ENCODE measurements at places on chromosomes 3 and 15.

DNA sequence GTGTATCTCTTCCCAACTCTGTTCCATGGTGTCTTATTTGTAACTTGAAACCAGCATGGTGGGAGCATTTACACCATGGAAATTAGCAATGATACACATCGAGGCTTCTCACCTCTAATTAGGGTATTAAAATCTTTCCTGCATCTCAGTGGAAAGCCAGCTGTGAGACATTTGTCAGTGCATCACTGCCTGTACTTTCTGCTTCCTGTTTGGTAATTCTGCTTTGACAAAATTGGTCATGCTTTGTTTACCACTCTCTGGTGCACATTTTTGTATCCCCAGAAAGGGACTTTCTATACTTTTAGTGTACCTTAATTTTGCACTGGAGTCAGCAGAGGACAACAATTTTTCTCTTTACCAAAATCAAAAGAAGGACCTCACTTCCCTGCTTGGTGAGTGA, 402.1 kb downstream of the PDCD6IP start:
- DNase-seq, result peak; percentile 22

DNA sequence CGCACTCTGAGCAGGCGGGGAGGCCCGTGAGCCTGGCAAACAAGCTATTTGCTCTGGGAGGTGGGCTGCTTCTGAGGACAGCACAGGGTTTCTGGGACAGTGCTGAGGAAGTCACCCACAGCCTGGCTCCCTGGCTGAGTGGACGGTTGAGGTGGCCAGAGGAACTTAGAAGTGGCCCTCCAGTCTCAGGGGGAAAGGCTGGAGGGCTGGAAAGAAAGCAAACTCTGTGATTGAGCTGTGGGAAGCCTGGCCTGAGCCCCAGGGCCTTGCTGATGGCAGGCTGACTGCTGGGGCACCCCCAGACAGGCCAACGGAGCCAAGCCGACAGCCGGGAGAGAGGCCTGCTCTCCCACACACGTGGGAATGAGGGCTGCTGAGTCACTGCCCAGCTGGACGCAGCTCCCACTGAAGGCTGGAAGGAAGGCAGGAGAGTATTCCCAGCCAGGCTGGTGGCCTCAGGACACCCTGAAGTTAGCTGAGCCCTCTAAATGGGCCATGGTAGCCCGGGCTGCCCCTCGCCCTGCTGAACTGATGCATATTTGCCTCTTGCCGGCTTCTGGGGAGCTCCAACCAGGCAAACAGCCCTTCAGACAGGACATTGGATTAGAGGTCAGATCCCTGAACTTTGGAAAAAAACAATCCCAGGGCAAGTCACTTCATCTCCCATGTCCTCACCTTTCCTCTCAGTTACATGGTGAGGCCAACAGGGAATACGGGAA, 98.0 kb upstream of the TLE3 start:
- peak; percentile 50 for DNase-seq

- no peak for DNase-seq
These were observed 222.8 kb downstream of the FOXP1 start for GRCh38 chr3:71360764-71361163.

GRCh38 chr15:37135225-37135624, 34.9 kb upstream of the MEIS2 start:
- DNase-seq, result peak; percentile 71

GRCh38 chr3:112101916-112102315, 15.7 kb downstream of the C3orf52 start:
- DNase-seq, result no peak

GRCh38 chr3:155111971-155112370, 31.9 kb downstream of the MME start:
- DNase-seq, result no peak

DNA sequence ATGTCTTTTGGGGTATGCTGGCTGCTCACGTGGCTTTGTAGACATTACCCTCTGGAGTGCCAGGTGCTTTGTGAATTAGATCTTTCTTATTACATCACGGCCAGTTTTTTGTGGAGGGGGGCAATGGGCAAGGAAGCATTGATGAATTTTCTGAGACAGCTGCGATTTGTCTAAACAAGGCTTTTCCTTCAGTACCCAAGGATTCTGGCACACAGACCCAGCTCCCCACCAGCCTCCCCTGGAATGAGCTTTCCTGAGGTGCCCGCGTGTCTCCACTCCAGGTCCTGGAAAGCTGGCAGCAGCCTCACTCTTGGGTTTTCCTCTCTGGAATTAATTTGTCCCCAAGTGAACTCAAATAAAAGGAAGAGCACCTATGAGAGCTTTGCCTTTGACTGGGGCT, 157.6 kb upstream of the CTDSPL start:
- DNase-seq, result no peak

GRCh38 chr3:33426068-33426467, 14.1 kb downstream of the UBP1 start:
- DNase-seq, result no peak

GRCh38 chr15:100373942-100374341, 32.2 kb upstream of the ADAMTS17 start:
- no peak for DNase-seq

DNA sequence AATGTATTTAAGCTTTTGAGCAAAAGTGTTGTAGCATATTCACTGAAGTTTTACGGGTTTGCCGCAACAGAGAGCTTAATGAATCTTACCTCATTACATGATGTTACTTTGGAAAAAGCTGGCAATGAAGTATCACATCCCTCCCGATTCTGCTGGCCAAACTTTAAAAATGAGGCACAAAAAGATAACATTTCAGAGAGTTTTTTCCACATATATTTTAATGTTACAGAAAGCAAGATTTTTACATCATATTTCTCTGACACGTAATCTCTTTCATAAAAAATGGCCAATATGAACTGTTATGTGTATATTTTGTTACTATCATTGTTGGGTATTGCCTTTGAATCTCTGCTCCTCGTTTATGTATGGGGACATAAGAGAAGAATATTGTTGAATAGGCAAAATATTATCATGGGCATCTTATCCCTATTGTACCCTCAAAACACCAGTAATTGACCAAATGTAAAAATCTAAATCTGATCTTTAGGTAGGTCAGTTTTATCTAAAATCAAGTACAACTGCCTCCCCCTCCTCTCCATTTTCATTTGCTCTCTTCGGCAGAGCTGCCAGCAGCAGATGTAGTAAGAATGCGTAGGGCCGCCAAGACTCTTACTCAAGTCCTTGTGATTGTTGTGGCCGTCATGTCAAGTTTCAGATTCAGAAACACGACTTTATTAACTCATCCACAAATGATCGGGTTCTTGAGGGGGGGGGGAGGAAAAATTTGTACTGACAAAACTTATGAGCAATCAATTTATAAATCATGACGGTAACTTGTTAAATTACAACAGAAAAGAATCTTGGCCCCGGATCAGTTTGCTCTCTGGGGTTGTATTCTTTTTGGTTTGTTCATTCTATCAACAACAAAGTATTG, 106.7 kb upstream of the THRB start:
- no peak for DNase-seq

DNA sequence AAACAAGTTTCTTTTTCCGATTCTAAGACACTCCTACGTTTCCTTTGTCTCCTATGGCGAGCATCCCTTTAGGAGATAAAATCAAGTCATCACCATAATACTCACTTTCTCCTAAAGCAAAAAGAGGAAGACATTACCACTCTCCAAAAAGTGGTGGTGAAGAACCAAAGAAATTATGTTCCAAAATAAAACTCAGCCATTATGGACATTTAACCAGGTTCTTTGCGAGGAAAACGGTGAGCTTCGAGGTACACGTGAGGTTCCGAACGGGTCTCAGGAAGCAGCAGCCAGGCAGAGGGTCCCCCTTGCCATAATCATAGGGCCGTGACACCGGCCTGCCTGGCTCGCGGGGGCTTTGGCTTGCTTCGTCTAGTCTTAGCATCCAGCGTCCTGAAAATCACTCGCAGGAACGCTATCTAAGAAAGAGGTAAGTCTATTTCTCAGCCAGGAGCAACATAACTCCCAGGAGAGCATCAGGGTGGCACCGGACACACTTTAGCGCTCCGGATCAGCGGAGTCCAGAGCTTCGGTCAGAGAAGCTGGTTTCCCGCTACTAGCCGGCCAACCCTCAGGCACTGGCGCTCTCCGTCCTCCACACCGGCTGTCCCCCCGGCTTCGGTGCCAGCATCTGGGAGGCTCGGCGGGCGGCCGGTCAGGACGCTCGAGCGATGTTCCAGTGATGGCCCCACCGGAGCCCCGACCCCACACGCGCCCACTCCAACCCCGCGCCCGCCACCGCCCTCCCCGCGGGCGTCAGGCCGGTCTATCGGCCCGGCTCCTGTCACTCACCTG, 581 bp downstream of the IP6K1 start:
- peak; percentile 38 for DNase-seq

GRCh38 chr15:72306211-72306785, 13.7 kb downstream of the CELF6 start:
- DNase-seq, result peak; percentile 10

DNA sequence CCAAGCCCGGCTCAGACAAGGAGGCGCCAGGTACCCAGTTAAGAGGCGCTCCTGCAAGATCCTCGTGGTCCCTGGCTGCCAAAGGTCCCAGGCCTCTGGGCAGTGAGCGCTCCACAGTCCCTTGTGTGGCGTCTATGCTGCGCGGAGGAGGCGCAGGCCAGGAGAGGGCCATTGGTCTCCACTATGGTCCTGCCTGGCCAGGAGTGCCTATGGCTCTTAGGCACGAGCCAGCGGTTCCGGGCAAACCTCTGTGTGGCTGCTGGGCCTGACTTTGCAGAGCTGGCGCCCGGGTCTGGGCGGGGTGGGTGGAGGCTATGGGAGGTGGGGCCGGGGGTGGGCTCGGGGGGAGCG, 660 bp upstream of the ADAMTSL3 start:
- DNase-seq, result no peak

GRCh38 chr15:66875588-66876420, 173.8 kb downstream of the SMAD6 start:
- DNase-seq, result no peak

GRCh38 chr3:125005222-125005621, 50.6 kb downstream of the HEG1 start:
- no peak for DNase-seq

- no peak for DNase-seq
These were observed 69.8 kb downstream of the PLCH1 start for GRCh38 chr3:155675094-155675493.

GRCh38 chr3:3927965-3928364, 128.7 kb downstream of the LRRN1 start:
- DNase-seq, result no peak

DNA sequence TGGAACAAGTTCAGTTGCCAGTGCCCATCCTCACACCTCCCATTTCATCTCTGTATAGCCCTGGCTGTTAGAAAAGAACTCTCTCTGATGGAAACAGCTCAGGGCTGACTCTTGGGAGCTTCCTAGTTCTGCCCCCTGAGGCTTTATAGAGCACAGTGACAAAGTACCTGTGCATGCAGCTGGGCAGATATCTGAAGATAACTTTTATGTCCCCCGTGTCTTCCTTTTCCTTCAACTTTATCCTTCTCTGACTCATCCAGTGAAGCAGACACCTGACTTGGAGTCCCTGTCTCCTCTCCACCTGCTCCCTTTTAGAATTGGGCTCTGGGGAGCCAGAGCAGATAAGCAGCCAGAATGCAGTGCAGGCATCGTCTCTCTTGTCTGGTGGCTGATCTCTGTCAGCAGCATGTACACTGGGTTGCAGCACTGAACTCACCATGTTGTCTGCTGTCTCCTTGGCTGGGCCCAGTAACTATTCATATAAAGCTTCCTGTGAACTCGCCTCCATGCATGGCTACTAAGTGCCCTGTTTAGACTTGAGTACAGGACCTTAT, 53.9 kb upstream of the PLXNA1 start:
- no peak for DNase-seq

- DNase-seq, result no peak
These were observed 260.6 kb upstream of the MME start for GRCh38 chr3:154819491-154819890.

DNA sequence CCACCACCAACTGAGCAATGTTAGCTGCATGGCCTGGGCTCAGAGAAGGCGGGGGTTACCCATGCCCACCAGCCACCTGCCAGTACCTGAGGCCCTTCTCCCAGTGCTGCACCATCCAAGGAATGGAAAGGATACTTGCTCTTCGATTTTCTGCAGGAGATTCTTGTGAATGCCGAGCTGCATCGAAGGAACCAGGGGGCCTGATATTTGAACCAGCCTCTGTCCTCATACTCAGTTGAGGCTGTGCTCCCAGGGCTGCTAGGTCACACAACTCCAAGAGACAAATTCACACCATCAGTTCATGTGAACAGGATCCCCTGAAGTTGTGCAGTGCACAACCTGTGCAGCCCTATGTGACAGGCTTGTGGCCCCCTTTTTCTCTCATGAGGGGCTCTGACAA, 18.0 kb downstream of the PLA2G4F start:
- no peak for DNase-seq

DNA sequence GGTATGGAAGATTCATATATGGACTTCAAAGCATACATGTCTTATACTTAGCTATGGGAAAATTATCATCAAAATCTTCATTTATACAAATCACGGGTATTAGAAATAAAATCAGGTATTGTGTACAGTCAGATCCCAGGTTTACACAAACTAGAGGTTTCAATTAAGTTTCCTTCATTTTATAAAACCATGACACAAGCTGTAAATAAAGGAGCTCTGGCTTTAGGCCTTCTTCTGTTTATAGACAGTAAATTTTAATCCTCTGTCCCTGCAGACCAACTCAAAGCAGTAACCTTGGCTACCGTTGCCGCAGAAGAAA, 68.8 kb upstream of the CHD2 start:
- DNase-seq, result no peak

DNA sequence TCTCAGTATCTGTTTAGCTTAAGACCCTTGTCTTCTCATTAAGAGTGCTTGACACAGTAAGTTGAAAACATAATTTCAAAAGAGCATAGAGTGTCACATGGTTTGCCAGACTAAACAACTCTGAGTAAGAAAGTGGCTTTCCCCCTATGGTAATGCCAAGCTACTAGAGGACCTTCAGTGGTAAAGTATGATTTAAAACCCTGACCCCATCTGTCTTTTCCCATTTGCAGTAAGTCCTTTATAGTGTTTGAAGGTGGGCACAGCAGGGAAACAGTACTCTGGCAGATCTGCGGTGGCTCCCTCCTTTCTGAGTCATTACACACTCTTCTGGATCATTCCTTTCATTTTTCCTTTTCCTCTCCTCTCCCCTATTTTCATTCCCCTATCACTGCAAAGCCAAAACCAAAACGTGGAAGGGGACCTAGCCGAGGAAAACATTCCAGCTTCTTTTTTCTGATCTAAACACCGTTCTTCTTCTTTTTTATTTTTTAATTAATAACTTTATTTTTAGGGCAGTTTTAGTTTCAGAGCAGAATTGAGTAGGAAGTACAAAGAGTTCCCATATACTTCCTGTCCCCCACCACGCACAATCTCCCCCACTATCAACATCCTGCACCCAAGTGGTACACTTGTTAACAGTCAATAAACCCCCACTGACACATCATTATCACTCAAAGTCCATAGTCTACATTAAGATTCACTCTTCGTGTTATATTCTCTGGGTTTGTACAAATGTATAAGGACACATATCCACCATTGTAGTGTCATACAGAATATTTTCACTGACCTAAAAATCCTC, 74.7 kb downstream of the PPARG start:
- no peak for DNase-seq

Data from NCI-H82 (cell line).